H54 (cell line): ENCODE measurements at places on chromosomes 5 and 9.

DNA sequence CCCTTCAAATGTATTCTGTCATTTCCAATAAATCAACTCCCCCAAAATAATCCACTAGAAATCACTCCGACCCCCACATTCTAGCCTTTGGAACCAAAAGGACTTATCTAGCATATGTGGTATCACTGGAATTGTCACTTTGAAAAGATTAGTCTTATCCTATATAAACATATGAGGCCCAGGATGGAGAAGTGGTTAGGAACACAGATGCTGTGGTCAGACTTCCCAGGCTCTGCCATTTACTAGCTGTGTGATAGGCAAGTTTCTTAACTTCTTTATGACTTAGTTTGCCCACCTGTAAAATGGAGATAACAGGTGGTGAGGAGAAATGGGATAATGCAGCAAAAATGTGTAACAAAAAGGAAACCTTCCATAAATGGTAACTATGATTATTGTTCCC is 62.0 kb upstream of the GLRX start:
- DNase-seq, result no peak

DNA sequence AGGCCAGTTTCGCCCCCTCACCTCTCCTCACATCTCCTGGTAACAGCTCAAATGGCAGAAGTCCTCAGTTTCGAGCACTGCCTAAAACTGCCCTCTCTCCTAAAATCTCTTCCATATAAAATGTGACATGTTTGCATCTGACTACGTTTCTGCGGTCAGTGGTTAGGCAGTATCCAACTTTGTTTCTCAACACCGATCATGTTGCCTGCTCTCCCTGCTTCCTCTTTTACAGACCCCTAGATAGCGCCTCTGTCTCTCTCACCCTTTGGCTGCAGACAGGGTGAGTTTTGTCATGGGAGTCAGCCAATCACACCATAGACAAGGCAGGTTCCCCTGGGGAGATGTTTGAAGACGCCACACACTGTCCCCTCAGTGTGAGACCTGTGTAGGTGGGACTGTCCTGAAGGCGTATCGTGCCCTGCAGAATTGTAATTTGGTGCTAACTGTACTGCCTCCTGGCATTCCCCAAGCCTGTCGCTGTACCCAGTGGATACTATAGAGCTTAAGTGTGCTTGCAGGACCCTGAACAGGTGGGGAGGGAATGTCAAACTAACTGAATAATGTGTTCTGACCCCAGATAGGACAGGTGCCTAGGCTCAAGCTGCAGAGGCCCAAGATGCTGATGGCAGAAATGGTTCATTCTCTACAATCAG is 1.1 kb downstream of the HEXB start:
- no peak for DNase-seq

- DNase-seq, result no peak
Measured at GRCh38 chr5:151793358-151793757, 21.6 kb downstream of the G3BP1 start.

- no peak for DNase-seq
Measured at GRCh38 chr9:128416432-128417019, 4.1 kb upstream of the CERCAM start.

DNA sequence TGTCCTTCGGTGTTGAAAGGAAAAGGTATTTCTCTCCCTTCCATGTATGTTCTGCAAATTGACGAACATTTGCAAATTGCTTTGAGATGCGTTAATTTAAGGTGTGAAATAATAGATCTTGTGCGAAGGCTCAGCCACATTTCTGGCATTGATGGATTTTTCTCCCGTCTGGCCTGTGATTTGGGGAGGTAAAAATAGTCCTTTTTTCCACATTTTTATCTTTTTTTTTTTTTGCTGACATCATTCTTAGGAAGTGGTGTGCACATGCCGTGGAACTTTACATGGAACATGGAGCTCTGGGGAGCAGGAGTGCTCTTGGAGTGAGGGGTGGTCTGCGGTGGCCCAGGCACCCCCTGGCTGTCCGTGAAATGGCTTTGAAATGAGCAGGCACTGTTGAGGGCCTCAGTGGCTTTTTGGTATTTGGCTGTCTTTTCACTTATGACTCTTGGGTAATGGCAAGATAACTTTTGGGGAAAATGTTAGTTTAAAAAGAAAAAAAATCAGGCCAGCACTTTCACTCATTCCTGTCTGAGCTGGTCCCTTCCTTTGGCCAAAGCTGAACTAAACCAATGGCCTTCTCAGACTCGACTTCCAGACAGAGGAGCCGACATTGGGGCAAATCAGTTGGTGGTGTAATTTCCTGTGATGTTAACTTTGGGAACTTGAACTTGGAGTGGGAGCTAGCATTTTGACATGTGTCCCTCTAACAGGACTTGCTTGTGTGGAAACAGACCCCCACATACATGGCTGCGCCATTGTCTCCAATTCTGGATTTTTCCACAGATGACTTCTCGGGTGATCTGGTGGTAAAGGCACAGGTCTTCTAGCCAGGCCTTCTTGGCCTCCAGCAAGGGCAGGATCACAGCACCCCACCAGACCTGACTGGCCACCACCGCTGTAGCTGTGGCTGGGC is 4.2 kb downstream of the NEK6 start:
- no peak for DNase-seq

DNA sequence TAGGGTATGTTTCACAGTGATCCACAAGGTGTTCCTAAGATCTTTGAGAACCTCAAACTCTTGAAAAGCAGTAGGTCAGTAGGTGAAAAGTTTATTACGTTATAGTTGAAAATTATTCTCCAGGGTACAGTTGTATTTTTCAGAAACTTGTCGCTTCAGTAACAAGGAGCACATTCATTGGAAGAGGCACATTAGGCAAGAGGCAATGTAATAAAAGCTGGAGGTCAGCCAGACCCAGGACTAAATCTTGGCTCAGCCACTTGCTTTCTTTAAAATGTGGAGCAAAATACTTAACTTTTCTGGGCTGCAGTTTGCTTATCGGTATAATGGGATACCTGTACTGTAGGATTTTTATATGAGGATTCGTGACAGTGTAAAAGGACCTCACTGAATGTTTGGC is 45.6 kb downstream of the TLE4 start:
- no peak for DNase-seq

- peak; percentile 33 for DNase-seq
Measured at GRCh38 chr9:121169094-121169601, 32.5 kb downstream of the RAB14 start.

- no peak for DNase-seq
Measured at GRCh38 chr5:140145818-140146522, 20.2 kb downstream of the IGIP start.

GRCh38 chr5:178223828-178224335 is 8.7 kb downstream of the PHYKPL start:
- DNase-seq, result no peak

DNA sequence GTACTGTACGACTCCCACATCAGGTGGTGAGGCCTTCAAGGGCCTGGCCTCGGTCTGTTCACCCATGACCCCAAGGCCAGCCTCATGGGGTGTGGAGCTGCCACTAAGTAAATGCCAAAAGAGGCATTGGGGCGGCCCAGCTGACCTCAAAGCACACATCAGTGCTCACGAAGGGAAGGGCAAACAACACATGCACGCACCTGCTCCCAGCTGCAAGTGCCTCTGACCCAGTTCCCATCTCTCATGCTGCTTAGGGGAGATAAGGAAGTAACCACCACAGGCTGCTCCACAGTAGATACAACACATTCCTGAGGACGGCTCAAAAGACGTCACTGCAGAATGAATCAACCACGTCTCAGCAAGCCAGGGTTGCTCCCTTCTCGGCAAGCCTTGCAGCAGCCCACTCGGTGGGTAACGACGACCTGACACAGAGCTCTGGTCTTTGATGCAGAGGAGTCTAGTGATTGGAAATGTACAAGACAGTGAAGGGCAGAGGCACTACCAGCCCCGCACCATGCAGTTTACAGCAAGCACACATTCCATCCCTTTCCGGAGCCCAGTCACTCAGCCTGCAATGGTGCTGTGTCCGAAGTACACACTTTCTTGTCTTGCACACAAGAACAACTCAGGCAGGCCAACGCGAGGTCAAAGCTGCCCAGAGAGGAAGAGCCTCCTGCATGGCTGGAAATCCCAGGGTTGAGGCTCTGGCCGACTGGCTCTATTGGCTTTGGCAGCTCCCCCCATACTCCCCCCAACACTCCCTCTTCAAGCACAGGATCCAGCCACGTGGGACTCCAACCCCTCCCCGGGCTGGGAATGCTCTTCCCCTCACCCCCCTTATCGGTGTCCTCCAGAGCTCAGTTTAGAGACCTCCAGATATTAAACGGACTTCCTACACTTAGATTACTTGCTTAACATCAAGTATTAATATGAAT is 31.8 kb downstream of the FABP6 start:
- no peak for DNase-seq

DNA sequence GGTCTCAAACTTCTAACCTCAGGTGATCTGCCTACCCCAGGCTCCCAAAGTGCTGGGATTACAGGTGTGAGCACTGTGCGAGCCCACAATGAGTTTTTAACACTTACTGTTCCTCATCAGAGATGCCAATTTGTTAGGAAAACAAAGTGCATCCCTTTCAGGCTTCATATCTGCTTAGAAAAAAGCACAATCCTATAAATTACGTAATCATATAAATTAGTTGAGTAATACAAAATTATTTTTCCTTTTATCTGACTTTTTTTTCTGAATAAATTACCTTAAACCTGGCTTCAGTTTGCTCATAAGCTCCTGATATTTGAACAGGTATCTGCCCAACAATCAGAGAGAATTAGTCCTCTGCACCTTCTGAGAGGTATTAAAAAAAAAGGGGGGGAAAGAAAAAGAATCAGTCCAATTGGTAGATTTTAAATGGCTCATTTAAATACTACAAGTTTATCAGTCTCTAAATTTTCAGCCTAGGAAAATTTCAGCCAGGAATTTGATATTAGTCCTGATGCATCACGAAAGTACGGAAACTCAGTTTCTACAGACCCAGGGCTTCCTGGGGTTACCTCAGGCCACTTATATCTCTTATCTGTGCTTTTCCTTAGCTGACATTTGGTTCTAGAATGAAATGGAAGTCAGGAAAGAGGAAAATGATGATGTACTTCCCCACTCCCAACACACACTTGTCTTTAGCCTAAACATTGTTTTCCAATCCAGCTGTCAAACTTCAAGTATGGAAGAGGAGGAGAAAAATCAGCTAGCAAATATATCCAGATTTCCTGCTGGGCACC is 26.8 kb downstream of the ITGA1 start:
- no peak for DNase-seq

DNA sequence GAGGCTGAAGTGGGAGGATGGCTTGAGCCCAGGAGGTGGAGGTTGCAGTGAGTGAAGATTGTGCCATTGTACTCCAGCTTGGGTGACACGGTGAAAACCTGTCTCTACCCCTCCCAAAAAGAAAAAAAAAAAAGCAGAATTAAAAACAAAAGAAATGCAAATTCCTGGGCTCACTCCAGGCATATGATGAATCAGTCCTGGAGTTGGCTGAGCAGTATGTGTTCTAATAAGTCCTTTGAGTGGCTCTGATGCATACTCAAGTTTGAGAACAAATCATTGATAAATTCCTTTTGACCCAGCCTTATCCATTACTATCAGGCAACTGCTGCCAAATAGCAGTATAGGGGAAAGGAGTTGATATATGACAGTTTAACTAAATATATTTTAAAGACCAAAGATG is 28.3 kb downstream of the UHRF2 start:
- no peak for DNase-seq

DNA sequence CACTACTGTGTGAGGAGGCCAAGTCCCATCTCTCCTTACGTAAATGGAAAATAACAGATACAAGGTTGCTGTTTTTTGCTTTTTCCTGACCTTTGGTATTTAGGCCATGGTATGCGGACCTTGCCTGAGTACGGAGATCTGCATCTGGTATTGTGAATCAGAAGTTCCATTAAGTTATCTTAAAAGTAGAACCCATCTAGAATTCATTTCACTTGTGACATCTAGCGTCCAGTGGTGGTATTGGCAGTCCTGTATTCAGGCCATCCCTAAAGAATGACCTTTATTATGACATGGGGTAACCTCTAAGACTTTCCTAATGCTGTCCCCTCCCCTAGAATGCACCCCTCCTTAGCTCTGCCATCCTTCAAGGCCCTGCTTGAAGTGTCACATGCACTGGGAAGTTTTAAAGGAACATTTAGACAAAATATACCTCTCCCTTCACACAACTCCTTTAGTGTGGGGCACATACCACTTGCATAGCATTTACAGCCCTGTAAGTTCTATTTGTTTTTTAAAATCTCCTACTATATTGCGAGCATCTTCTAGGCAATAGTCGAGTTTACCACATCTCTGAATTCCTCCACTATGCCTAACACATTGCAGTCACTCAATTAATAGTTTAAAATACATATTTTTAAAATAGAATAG is 1.9 kb upstream of the SPDL1 start:
- no peak for DNase-seq

DNA sequence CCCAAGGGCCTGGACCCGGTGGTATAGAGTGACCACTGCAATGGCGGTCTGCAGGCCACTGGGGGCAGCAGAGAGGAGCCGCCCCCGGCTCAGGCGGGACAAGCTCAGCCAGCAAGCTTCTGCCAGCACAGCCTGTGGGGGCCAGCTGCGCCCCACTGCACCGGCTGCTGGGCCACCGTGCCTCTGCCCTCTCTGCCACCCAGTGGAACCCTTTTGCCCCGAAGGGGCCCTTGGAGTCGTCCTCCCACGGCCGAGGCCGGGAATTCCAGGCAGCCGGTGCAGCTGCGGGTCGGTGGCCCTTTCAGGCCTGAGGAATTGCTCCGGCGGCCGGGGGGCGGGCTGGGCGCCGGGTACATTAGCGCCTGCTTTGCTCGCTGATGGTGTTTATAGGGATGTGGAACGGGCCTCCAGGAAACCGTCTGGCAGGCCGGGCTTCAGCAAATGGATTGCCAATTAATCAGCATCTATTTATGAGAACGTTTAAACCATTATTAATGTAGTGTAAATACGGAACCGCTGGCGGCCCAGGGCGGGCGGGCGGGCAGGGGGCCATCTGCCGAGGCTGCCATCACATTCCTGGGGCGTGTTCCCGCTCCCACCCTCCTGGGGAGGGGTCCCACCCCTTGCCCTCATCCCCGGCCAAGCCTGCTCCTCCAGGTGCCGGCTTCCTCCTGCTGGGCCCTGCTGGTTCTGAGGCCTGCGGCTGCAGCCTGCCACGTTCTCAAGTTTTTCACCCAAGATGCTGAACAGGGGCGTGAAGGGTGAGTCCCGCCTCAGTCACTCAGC is 127.4 kb downstream of the BARX1 start:
- DNase-seq, result peak; percentile 97
